ENCODE measurements at places on chromosomes 3 and 15. TPM values are rescaled to one million over a fixed set of nuclear protein-coding genes. Genes with fewer than 3 reads are reported as not detected.

Gene GOLGA6L4
- 6.6 TPM for total RNA-seq

Gene DUOXA2
- total RNA-seq, result 0.17 TPM

Gene CFAP92
- total RNA-seq, result 9.4 TPM

Gene ROPN1B
- 0.49 TPM for total RNA-seq

Gene KBTBD12
- total RNA-seq, result 0.45 TPM

Gene STRIT1
- 0.53 TPM for total RNA-seq

Gene FHIT
- total RNA-seq, result 4.3 TPM

Gene CP
- 0.60 TPM for total RNA-seq

Data from motor neuron (in vitro differentiated cells).